Esophagus mucosa (tissue), 1 donor: ENCODE measurements at places on chromosomes 7 and 10.

GRCh38 chr7:55075464-55076021 lies 56.7 kb downstream of the EGFR start:
- ATAC-seq: no peak

- ATAC-seq: no peak
These were observed 380.7 kb upstream of the SHH start for GRCh38 chr7:156192921-156193320.

DNA sequence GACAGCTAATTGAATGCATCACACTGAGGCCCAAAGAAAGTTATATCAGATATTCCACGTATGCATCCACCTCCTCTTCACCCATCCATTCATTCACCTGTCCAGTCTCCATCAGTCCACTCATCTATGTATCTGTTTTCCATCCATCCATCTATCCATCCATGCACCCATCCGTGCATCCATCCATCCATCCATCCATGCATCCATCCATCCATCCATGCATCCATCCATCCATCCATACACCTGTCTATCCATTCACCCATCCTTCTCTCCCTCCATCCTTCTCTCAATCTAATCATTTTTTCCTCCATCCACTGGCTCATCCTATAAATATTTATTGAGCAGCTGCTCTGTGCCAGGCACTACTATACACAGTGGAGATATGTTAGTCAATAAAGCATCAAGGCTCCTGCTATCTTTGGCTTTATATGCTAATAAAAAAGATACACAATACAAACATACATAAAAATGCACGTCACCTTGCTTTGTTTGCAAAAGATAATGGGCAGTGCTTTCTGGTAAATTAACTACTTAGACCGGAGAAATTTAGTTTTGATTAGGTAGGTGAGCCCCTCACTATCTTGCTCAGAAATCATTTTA lies 442.0 kb upstream of the KLF6 start:
- ATAC-seq: no peak

- ATAC-seq: no peak
These were observed 891.1 kb upstream of the GHITM start for GRCh38 chr10:83248106-83248631.

DNA sequence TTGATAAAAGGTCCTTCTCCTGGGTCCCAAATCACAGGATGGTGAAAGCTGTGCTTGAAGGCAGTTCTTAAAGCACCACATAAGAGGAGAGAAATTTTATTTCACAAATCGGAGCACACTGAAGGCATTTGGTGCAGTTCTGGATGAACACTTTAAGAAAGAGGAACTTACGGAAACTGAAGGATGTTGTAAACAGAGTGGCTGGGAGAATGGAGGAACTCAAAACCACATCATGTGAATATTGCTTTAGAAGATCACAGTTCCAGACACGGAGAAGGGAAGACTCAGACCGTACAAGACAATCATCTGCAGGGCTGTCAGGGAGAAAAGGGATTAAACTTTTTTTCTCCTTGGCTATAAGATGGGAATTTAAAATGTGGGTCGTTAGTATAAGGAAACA lies 9.0 kb upstream of the GPR141 start:
- no peak for ATAC-seq

- ATAC-seq: no peak
These were observed 76.4 kb downstream of the CALN1 start for GRCh38 chr7:72335561-72336381.
